ENCODE measurements at places on chromosomes 13 and 19.

DNA sequence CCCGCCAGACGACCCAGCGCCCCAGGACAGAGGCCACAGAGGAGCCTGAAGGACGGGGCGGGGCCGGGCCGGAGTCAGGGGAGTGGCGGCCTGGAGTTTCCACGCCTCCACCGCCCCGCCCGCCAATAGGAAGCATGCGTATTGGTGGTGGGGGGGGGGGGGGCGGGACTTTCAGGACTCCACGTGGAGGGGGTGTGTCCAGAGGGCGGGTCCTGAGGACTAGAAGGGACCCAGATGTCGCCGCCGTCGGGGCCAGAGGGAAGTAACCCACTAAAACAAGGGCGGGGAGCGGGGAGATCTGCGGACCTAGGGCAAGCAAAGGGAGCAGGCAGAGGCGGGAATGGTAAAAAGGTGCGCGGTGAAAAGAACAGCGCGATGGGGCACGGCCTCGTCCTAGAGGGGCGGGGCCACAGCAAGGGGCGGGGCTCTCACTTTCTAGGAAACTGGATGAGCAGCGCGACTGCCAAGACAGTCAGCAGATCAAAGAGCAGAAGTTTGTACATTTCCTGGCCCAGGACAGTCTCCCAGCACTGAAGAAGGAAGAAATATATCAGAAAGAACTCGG lies 2.8 kb upstream of the LENG1 start:
- peak; percentile 48 for DNase-seq

GRCh38 chr19:45218911-45219743 lies 26.1 kb downstream of the EXOC3L2 start:
- DNase-seq, result no peak

DNA sequence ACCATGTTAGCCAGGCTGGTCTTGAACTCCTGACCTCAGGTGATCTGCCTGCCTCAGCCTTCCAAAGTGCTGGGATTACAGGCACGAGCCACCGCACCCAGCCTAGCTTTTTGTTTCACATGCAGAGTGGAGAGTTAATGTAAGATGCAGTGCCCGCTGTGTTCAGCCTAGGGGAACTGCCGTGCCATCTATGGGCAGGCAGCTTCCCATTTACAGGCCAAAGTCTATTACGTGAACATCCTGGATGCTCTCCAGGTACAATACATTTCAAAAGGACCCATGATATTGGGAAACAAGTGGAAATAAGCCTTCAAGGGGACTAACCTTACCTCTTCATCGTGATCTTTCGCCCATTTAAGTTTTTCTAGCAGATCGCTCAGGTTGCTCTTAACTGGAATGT lies 10.1 kb downstream of the POGLUT2 start:
- DNase-seq, result no peak

- DNase-seq, result no peak
Observed at GRCh38 chr13:113938716-113939115, 35.2 kb downstream of the C13orf46 start.

- DNase-seq, result no peak
Observed at GRCh38 chr19:7877249-7877836, 3.2 kb upstream of the PRR36 start.

DNA sequence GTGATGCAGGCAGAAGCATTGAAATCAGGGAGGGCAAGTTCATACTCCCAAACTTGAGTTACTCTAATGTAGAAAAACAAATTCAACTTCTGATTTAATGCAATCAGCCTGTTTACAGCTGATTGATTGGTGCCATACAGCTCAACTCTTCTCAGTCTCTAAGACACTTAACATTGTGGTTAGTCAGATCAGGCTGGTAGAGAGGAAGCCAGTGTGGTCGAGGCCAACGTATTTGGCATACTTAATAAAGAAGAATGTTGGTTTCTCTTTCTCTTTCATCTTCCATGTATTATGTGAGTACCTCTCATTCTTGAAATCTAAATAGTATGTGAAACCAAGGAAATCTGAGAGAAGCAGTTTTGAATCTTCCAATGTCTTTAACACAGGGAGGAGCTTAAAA lies 255.0 kb upstream of the SLITRK1 start:
- DNase-seq, result peak; percentile 10

DNA sequence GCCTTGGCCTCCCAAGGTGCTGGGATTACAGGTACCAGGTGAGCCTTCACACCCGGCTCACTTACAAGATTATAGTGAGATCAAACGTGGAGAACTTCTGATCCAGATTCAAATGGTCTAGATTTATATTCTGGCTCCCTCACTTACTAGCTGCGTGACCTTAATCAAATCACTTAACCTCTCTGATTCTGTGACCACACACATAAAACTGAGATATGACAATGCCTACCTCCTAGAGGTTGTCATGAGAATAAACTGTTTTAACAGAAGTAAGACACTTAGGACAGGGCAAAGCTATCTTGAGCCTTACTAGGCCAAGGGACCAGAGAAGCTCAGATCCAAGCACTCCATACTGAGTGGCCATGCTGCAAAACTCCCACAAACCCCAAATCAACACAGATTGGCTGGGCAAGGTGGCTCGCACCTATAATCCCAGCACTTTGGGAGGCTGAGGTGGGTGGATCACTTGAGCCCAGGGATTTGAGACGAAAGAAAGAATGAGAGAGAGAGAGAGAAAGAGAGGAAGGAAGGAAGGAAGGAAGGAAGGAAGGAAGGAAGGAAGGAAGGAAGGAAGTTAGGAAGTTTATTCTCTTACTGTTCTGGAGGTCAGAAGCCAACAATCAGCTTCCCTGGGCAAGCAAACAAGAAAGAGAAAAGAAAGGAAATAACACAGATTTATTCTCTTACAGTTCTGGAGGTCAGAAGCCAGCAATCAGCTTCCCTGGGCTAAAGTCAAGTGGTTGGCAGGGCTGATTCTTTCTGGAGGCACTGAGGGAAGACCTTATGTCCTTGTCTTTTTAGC lies 46.1 kb upstream of the MAP3K10 start:
- no peak for DNase-seq

- no peak for DNase-seq
Observed at GRCh38 chr13:109783815-109784589, 2.4 kb downstream of the IRS2 start.

Measured in fibroblast of the aortic adventitia (primary cell).